ENCODE measurements at places on chromosomes 12 and 14.

- DNase-seq, result no peak
These were observed 1.3 kb upstream of the DYNC1H1 start for GRCh38 chr14:101963052-101963451.

DNA sequence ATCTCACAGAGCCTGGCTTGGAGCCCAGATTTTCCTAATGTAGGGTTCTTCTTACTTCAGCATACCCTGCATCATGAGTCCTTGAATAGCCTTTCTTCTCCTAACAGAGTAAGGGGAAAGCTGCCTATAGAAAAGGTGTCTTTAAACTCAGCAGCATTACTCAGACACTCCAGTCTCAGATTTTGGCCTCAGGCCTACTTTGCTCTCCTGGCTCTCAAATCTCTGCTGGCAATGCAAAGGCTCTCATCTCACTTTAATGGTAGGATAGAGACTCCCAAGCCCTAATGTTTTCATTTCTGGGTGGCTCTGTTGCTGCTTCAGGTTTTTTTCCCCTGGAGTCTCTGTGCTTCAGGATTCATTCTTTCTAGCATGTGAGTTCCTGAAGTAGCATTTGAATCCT lies 9.1 kb upstream of the NKX2-8 start:
- DNase-seq, result no peak

GRCh38 chr14:34931206-34931605 lies 51.6 kb upstream of the SRP54 start:
- DNase-seq, result no peak

DNA sequence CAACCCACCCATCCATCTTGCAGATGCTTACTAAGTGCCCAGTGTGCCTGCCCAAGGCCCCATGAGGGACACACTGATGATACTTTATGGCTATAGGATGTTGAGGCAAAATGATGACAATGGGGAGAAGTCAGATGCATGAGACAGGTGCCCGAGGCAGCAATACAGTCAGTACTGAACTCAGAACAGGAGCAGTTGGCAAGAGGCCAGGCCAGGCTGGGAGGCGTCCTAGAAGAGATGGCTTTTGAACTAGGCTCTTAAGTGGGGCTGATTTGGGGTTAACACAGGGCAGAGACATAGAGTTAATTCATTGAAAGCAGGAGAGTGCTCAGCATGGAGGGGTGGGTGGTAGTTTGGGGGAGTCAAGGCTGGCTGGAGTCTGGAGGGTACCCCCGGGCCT lies 15.6 kb downstream of the PLBD2 start:
- DNase-seq, result no peak

- DNase-seq, result no peak
These were observed 5.2 kb upstream of the ATG14 start for GRCh38 chr14:55416866-55417265.

DNA sequence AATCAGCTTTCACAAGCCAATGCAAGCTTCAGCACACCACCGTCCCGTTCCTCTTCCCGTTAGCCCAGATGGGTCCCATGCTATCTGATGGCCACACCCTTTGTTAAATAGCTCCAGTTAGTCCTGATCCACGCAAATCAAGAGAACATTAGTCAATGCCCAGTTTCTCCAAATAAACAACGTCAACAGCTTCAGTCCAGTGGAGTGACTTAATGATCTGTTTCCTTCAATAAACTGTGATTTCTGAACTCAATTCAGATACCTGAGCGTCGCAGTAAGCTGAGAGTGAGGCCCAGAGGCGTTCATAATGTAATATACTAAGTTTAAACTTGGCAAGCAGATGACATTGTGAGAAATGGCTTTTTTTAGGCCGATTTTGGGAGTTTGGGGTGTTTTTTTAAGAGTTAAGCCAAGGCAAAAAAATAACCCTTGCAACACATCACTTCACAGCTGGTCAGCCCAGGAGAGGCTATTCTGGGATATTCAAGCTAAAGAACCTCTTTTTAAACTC lies 112.3 kb downstream of the ZFP36L1 start:
- no peak for DNase-seq

DNA sequence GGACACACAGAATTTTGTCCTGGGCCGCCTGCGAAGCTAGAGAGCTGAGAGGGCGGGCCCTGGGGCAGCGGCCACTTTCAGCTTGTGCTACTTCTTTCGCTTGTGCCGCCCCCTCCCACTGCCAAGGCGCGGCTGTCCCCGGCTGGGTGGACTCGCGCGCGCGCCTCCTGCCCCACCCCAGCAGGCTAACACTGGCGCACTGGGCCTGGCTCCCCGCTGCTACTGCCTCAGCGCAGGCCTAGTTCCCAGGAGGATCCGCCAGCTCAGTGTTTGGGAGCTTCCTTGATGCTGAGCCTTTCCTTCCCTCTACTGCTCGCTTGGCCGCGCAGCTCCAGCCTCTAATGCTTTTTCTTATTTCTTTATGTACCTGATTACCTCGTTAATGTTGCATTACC lies 27.4 kb upstream of the METAP2 start:
- DNase-seq, result no peak

GRCh38 chr14:92692822-92693226 lies 55.6 kb downstream of the LGMN start:
- DNase-seq, result no peak

DNA sequence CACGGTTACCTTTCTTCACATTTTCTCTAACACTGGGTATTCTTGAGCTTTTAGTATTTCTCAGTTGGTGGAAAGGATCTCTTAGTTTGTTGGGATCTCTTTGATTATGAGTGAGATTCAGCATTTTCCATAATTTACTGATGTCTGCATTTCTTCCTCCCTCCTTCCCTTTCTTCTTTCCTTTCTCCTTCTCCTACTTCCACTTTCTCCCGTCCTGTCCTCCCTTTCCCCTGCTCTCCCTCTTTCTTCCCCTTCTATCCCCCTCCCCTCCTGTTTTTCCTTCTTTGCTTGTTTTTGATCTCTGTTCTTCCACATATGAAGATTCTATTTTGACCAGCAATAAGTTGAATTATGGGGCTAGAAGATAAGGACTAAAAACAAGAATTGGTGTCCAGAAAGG lies 66.9 kb downstream of the FUT8 start:
- DNase-seq, result no peak

DNA sequence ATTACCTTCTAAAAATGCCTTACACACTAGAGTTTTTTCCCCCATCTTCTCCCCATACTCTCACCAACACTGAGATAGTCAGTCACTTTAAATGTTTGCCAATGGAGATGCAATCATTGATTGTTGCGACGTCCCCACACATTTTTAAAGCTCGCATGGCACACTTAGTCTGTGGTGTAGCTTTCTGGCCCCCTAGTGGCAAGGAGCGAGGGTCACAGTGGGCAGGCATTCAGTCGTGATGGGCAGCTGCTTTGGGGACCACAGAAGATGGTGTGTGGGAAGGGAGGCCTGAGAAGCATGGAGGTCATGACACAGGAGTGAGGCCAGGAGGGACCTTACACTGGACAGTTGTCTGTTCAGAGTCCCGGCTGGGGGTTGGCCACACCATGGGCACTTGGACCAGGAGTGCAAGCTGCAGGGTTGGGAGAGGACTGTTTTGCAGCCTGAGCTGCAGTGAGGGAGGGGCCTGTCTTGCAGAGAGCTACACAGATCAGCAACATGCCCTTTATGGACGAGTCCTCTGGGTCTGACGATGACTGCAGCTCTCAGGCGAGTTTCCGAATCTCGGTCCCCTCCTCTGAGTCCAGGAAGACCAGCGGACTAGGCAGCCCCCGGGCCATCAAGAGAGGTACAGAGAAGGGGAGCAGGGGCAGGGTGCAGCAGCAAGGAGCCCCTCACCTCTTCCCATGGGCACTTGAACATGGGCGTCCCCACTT lies 28.6 kb downstream of the PIGH start:
- peak; percentile 19 for DNase-seq

GRCh38 chr14:99517643-99518381 lies 36.6 kb downstream of the CCNK start:
- no peak for DNase-seq

GRCh38 chr12:56469007-56469930 lies 891 bp downstream of the SPRYD4 start:
- DNase-seq, result no peak

- no peak for DNase-seq
These were observed 58.0 kb upstream of the CDKN3 start for GRCh38 chr14:54338696-54339317.

DNA sequence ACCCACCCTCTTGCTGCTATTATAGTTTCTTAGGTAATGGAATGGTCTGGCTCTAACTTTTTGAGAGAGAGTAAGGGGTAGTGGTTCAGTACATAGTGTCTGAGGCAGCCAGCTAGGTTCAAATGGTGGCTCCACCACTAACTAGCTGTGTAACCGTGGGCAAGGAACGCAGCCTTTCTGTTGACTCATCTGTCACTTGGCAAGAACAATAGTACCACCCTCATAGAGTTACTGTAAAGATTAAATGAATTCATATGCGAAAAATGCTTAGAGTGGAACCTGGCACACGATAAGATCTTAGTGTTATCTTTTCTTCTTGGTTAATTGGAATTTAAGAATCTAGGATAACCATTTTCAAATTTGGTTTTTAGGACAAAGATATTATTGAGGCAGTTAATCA lies 14.0 kb downstream of the CCDC62 start:
- DNase-seq, result no peak

GRCh38 chr12:91567100-91567485 lies 384.5 kb upstream of the DCN start:
- DNase-seq, result no peak

GRCh38 chr12:103085541-103085940 lies 128.1 kb downstream of the ASCL1 start:
- DNase-seq, result no peak

DNA sequence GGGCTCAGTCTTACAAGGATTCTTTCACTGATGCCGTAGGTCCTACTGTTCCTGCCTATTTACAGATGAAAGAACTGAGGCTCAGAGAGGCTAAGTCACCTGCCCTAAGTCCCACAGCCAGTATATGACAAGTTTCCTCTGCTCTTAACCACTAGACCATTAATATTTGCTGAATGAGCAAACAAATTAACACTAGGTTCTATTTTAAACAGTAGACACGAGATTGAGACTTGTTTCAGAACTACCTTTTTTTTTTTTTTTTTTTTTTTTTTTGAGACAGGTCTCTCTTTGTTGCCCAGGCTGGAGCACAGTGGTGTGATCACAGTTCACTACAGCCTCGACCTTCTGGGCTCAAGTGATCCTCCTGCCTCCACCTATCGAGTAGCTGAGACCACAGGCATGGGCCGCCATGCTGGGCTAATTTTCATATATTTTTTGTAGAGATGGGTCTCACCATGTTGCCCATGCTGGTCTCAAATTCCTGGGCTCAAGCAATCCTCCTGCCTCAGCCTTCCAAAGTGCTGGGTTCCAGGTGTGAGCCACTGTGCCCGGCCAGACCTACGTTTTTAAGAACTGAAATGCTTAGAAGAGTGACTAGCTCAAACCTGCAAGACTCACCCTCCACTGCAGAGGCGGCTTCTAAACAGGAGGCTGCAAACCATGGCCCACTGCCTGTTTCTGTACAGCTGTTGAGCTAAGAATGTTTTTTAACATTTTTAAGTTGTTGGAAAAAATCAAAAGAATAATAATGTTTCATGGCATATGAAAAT lies 12.9 kb downstream of the SYNE3 start:
- DNase-seq, result no peak

GRCh38 chr12:2553388-2554126 lies 241.2 kb upstream of the FKBP4 start:
- no peak for DNase-seq

GRCh38 chr14:61322011-61322798 lies 826 bp downstream of the PRKCH start:
- DNase-seq, result no peak

DNA sequence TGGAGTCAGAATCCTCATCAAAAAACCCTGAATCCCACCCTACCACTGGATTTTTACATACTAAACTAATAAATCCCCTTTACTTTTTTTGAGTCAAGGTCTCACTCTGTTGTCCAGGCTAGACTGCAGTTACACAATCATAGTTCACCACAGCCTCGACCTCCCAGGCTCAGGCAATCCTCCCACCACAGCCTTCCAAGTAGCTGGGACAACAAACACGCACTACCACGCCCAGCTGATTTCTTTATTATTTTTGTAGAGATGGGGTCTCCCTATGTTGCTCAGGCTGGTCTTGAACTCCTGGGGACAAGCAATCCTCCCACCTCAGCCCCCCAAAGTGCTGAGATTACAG lies 24.3 kb downstream of the SPTSSA start:
- no peak for DNase-seq

DNA sequence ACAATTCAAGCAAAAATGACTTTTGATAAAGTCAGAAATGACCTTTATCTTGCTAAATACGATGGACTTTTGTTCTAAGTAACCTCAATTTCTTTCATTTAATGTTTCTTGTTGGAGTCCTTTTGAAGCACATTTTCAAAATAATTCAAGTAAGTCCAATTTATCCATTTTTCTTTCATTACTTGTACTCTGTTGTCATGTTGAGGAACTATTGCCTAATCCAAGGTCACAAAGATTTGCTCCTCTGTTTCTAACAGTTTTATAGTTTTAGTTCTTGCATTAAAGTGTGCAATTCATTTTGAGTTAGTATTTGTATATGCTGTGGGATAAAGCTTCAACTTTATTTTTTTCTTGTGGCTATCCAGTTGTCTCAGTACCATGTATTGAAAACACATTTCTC lies 66.7 kb downstream of the CCER1 start:
- DNase-seq, result no peak

All from fibroblast of skin of left quadriceps (primary cell).